Spleen (tissue), 13 donors: ENCODE measurements at places on chromosomes 7 and 10. TPM values are rescaled to one million over a fixed set of nuclear protein-coding genes. Genes with fewer than 3 reads are reported as not detected.

VIM gene
- total RNA-seq, result 1,842 TPM

ZNF518A gene
- total RNA-seq, result 26.8 TPM

GRID2IP gene
- 0.30 TPM for total RNA-seq

TMEM270 gene
- total RNA-seq, result not detected

INMT gene
- total RNA-seq, result 15.6 TPM

- DNase-seq, result peak; percentile 42
Measured at GRCh38 chr10:5814110-5815107, 1.2 kb upstream of the GDI2 start.

DNA sequence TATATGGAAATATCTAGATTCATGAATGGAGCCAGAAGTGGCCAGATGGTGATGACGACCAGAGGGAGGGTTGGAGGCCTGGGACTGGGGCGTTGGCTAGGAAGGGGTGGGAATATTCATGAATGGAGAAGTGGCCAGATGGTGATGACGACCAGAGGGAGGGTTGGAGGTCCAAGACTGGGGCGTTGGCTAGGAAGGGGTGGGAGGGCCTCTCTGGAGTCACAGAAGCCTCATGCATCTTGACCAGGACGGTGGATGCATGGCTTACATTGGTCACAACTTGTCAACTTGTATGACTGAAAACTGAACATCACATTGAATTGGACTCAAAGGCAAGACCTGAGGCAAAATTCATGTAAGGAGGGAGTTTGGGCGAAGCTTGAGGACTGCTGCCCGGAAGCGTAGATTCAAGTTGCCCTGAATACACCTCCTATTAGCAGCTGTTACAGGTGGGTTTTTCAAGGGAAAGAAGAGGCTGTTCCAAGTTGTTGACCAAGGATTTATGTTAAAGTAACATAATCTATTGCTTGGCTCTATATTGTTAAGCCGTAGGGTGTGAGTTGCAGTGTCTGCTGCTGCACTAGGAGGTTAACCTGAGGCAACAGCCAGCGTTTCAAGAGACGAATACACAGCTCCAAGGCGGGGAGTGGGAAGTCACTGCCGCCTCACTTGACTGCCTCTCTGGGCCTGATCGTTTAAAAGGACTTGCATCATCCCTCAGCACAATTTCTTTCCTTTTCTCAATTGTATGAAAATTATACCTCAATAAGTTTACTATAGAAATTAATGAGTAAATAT is 55.1 kb upstream of the FAM20C start:
- no peak for DNase-seq

- peak; percentile 78 for DNase-seq
Measured at GRCh38 chr10:124010563-124011131, 82.8 kb downstream of the CHST15 start.

DNA sequence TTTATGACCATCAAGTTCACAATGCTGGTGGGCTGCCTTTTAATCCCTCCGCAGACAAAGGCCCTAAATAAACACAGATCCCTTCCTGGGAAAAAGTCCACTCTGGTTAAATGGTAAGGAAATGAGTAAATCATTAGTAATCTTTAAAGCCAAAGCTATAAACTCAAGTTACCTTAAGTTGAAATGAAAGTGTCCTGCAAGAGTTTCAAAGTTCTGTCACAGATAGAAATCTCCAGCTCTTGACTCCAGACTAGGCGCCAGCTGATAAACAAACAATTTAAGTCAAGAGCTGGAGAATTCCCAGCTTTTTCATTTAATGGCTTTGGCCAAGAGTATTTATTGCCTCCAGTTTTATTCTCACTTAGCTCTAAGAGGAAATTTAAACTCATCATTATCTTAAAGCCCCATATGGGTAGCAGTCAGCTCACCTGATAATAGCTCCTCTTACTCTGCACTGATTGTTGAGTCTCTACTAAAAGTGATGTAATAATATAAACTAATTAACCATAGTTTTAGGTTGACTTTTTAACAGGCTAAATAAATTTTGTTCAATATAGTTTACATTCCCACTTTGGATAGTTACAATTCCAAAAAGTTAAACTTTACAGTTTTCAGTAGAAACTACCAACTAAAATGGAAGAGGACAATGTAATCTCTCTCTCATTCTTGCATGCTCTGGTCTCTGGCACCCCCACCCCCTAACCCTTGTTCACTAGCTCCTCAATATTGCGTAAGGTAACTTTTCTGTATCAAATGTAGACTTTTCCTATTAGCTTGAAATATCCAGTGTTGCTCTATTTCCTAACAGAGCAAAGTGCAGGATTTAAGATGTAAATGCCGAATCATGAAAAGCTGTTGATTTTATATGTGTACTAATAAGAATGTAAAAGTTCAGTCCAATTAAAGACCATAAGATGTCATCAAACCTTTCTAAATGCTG is 56.1 kb downstream of the HIBADH start:
- no peak for DNase-seq

GRCh38 chr10:69317175-69317604 is 38.9 kb downstream of the HK1 start:
- peak; percentile 73 for DNase-seq
